Activated CD8-positive, alpha-beta memory T cell treated with anti-CD3 and anti-CD28 coated beads for 1 hour (primary cell): ENCODE measurements at places on chromosomes 3 and 15.

DNA sequence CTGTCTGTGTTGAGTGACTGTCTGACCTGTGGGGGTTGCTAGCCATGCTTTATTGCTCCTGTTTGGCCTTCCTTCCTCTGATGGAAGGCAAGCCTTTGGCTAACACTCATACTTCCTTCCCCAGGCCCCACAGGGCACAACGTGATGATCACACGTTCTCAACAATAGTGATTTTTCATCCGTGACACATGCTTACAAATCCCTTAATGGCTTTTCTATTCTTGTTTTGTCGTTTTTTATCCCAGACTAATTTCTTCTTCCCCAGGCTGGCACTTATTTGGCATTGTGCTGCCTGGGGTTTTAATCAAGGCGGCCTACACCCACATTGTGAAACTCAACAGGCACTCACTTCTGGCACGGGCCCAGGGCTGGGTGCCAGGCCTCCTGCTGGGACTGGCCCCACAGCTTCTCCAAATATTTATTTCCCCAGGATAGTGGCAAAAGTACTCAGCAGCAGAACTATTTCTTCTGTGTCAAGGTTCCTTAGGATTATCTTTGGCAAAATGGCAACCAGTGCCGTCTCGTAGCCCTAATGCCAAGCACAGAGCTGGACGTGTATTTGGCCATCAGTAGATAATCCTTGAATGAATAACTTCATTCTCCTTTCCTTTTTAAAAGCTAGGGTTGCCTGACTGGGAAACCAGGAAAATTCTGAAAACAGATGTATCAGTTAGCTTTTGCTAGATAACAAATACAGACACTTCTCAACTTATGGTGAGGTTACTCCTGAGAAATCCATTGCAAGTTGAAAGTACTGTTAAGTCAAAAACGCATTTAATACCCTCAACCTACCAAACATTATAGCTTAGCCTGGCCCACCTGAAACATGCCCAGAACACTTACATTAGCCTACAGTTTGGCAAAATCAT lies 30.6 kb downstream of the CMTM7 start:
- no peak for DNase-seq

DNA sequence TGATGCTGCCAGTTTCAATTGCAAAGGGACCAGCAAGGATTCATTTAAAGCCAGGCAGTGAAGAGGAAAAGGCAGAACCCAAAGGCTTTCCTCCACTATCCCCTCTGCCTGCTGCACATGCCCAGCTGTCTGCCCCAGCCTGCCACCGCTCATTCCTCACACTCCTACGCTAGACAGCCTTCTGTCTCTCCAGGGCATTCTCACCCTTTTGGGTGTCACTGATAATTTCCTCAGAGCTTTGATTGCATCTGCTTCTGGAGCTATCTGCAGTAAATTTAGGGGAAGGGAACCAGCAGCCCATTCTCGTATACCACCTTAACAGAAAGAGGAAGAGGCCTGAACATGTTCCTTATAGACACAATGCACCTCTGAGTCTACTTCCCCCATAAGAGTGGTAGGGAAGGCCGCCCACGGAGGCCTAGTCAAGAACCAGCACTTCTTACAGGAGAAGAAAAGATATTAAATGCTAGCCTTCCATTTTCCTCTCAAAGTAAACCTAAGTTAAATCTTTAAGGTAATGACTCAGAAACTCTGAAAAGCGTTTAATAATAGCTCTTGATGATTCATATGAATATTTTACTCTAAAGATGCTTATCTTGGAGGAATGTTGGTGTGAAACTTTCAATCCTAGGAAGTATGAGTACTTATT lies 20.9 kb downstream of the NUDT16 start:
- no peak for DNase-seq

DNA sequence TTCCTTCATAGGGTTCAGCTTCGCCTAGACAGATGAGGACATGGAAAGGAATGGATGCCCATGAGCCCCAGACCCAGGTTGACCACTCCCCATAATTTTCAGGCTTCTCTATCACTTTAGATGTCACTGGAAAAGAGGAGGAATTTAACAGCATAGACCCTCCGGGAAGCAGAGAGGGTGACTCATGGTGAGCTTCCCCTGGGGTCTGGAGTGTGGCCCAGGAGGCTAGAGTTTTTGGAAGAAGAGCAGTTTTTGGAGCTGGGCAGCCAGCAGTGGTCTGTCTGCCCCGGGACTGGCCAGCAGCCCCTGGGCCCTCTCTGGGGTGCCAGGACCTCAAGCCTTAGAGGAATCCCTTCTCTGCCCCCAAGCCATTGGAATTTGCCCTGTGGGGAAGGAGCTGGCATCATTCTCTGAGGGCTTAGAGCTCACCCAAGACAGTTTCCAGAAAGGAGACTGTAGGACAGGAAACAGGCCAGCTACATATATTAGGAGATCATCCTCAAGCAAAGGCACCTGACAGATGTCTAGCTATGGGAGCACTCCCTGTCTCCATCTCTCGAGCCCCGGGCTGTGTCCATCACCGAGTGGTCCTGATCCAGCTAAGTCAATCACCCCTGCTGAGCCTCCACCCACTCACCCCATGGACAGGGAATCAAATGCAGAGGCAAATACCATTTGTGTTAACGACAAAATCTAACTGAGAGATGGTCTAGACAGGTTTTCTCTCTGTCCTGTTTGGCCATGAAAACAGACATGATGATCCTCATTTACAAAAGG lies 67.3 kb downstream of the MEGF11 start:
- no peak for DNase-seq

DNA sequence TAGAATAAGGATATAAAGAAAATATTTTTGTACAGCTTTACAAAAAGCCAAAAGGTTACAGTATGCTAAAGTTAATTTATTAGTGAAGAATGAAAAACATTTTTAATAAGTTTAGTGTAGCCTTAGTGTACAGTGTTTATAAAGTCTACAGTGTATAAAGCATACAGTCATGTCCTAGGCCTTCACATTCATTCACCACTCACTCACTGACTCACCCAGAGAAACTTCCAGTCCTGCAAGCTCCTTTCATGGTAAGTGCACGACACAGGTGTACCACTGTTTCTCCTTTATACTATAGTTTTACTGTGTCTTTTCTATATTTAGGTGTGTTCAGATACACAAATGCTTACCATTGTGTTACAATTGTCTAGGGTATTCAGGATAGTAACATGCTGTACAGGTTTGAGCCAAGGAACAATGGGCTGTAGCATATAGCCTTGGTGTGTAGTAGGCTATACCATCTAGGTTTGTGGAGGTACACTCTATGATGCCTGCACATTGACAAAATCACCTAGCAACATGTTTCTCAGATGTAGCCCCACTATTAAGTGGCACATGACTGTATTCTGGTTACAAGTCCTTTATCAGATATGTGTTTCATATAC lies 197.1 kb upstream of the KBTBD8 start:
- DNase-seq, result no peak

DNA sequence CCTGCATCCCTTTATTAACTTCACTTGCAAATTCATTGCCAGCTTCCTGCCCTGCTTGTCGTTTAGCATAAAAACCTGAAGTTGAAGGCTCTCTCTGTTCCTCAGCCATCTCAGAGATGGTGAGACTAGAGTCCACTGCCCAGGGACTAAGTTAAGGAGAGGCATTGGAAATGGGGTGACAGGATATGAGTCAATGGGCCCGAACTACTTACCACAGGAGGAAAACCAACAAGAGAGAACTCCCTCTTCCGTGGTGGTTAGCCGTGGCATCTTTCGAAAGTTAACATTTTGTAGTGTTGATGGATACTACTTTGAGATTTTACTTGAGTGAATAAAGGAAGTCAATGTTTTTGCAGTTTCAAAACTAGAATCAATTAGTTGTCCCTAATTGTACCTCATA lies 65.3 kb downstream of the LRTM1 start:
- DNase-seq, result no peak

DNA sequence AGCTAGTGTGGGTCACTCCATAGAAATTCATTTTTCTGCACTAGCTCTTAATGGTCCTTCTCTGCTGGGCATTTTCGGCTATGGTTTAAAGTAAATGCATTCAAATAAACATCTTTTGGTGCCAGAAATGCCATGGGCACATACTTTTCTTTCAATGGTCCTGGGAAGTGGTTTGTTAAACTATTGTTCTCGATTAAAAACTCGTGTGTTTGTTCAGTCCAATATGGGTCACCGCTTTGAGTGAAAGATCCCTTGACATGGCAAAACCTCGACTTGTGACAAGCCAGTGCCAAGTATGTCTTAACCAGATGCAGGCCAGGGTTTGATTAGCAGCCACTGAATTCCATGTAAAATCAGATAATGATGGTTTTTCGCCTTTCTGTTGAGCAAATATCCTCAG lies 331.9 kb upstream of the WNT5A start:
- DNase-seq, result no peak
